ENCODE measurements at places on chromosomes 13 and 19.

- DNase-seq: no peak
Observed at GRCh38 chr13:78607409-78608251, 4.3 kb upstream of the POU4F1 start.

DNA sequence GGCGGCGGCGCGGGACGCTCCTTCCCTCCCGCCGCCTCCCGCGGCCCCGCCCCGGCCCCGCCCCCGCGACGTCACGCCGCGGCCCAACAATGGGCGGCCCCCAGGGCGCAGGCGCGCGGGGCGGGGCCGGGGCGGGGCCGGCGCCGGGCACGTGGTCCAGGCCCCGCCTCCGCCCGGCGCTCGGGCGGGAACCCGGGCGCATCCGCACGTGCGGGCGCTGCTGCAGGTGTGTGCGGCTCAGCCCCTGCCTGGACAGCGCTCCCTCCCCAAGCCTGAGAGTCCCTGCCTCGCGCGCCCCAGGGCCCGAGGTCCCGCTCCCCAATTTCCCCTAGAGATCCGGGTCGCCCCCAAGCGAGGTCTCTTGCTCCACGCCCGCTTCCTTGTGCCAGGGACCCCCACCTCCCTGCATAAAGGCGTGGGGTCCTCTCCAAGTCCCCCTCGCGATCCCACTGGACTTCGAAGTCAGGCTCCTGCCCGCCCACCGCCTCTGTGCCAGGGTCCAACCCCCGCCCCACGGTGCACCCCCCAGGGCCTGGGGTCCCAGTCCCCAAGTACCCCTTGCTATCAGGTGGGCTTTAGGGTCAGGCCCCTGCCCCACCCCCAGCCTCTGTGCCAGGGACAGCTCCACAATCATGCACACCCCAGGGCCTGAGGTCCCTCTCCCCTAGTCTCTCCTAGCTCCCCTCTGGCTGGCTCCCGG, at the start of gene MEX3D:
Gene MEX3D, minus strand, starts transcription at position 6 of the 700 bp plus-strand sequence. CDS start 267 bp downstream, outside the sequence.
- peak; percentile 67 for DNase-seq

GRCh38 chr19:28874742-28875141, 338.2 kb downstream of the UQCRFS1 start:
- no peak for DNase-seq

DNA sequence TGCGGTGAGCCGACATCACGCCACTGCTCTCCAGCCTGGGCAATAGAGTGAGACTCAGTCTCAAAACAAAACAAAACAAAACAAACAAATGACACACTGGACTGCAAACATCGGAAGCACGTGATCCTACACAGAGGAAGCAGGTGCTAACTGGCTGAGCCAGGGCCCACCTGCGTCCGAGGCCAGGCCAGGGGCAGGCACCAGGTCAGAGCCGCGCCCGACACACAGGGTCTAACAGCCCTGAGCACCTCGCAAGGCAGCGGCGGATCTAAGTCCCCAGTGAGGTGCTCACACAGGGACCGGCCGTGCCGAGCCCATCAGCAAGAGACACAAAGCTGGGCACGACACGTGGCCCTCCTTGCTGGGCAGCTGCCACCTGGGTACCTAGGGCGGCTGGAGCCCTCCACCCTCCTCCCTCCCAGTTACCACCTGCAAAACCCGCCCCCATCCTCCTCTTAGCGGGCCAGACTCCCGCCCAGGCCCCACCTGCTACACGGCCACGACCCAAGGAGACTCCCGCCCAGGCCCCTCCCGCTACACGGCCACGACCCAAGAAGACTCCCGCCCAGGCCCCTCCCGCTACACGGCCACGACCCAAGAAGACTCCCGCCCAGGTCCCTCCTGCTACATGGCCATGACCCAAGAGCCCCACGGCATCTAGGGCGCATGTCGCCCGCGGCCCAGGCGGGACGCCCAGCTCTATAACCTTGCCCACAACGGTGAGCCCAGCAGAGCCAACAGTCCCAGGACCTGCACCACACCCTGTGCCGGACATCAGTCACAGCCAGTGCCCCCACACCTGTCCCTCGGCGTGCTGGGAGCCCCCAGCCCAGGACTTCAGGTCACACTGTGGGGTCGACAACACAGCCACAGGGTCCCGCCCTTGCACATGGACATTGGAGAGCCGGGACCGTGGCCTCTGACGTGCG, 15.6 kb downstream of the AP3D1 start:
- no peak for DNase-seq

GRCh38 chr19:17455308-17456123, 5.2 kb downstream of the NXNL1 start:
- DNase-seq: no peak

DNA sequence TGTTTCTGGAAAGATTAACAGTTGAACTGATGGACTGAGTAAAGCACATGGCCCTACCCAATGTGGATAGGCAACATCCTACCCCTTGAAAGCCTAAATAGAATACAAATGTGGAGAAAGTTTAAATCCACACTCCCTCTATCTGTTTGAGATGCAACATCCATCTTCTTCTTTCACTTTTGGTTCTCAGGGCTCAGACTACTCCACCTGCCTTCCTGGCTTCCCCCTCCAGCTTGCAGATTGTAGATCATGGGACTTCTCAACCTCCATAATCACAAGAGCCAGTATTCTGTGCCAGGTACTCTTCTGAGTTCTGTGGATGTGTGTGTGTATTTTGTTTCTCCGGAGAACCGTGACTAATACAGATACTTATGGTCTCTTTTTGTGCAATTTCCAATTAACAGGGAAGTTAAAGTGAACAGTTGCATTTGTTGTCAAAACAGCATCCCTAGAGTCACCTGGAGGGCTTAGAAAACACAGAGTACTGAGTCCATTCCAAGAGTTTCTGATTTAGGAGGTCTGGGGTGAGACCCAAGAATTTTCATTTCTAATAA, 590.3 kb upstream of the MIR17HG start:
- DNase-seq: no peak

- no peak for DNase-seq
Observed at GRCh38 chr19:33693678-33694077, 71.9 kb downstream of the CHST8 start.

DNA sequence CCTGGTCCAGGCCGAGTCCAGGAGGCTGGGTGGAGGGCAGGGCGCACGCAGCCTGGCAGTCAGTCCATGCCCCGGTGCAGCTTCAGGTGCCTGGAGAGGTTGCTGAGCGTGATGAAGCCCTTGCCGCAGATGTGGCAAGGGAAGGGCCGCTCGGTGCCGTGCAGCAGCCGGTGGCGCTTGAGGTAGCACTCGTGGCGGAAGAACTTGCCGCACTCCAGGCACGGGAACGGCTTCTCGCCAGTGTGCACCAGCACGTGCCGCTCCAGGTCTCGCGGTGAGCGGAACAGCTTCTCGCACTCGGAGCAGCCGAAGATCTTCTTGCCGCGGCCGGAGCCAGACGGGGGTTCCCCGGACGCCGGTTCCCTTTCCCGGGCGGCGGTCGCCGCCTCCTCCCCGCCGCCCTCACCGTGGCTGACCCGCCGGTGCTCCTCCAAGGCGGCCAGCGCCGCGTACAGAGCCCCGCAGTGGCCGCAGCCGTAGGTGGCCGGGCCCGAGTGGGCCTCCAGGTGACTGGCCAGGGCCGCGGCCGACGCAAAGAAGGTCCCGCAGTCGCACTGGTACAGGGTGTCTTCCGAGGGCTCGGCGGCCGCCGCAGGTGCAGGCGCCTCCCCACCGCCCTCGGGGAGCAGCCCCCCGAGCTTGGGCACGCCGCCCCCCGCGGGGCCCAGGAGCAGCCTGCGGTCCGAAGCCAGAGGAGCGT, 6.8 kb downstream of the FIZ1 start:
- no peak for DNase-seq

GRCh38 chr19:52115526-52116053, 20.0 kb upstream of the ZNF841 start:
- DNase-seq: no peak

DNA sequence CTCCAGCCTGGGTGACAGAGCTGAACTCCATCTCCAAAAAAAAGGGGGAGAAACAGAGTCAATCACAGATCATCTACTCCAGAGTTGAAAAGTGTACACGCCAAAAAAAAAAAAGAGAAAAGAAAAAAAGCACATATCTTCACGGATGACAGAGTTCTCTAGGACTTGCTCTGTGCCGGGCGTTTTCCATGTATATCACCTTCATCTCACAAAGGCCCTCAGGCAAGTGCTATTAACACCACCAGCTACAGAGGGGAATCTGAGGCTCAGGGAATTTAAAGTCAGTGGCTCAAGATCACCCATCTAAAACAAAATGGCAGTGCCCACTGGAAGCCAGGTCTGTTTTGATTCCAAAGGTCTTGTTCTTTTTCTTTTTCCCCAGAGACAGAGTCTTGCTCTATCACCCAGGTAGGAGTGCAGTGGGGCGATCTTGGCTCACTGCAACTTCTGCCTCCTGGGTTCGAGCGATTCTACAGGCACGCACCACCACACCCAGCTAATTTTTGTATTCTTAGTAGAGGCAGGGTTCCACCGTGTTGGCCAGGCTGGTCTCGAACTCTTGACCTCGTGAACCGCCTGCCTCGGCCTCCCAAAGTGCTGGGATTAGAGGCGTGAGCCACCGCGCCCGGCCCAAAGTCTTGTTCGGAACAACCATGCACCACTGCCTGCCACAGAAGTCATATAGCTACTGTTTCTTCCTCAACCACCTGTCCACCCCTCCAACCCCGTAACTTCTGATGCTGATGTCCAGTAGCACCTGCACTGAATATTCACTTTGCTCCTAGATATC, 42.2 kb downstream of the SAE1 start:
- no peak for DNase-seq

DNA sequence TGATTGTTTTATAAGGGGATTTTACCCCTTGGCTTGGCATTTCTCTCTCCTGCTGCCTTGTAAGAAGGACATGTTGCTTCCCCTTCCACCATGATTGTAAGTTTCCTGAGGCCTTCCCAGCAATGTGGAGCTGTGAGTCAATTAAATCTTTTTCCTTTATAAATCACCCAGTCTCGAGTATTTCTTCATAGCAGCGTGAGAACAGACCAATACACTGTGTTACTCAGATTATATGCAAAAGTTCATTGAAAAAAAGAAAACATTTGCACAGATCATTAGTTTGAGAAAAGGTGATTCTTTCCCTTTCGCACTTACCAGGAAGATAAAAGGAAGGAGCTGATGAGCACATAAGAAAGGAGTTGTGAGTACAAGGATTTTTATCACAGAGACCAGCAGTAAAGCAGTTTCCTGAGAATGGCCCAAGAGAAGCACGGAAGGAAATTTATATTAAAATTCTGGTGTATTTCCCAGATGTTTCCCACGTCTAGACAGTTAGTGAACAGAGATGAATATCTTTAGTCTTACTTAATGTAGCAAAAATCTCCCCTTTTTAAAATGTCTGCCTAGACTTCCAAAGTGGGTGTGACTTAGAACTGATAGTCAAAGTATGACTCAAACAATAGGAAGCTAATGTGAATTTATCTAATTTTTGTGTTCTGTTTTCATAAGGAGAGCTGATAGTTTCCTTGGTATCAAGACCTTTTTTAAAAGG, 431.8 kb upstream of the SGCG start:
- DNase-seq: no peak

DNA sequence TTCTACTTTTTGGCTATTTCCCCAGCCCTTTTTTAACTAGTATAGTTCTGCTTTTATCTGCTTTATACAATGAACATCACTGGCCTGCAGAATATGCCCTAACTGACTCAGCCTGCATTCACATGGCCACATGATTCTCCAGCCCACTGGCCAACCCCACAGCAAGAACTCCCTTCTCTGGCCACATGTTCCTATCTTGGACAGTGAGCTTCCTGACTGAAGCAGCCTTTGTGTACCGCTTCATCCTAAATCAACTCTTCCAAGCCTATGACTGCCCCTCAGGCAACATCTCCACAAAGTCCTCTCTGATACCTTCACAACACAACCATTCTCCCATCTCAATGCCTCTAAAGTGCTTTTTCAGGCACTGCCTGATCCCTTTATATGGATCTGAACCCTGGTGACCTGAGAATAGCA, 214.1 kb downstream of the COL4A1 start:
- no peak for DNase-seq

DNA sequence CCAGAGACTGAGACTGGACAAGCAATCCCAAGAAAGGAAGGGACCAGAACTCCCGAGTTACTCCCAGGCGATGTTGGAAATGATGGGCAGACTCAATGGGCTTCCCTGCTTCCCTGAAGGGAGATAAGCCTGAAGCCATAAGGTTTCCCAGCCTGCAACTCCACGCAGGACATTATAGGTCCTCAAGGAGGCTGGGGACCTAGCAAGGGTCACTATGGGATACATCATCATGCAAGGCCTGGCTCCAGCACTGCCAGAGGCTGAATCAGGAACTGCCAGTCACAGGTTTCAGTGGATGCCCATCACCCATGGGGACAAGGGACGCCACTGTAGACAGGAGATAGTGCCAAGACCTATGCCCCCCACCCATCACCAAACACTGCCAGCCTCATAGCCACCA, 338.7 kb downstream of the IRS2 start:
- no peak for DNase-seq

GRCh38 chr19:38691938-38692457, 44.5 kb downstream of the ACTN4 start:
- DNase-seq: no peak

DNA sequence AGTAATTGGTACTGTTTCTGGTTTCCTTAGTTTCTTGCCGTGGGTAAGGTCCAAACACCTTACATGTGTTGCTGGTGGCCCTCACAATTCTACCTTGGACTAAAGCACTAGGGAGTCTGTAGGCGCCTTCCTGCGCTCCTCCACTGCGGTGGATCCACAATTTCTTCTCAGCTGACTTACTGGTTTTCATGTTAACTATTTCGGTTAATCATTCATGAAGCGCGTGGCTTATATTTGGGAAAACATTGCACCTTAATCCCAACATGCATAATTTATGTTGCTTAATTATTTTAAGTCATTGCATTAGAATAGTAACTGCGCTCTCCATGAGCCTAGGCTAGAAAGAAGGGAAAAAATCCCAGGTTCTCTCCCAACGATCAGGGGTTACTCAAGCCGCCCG, 37.7 kb downstream of the ARHGEF7 start:
- no peak for DNase-seq

DNA sequence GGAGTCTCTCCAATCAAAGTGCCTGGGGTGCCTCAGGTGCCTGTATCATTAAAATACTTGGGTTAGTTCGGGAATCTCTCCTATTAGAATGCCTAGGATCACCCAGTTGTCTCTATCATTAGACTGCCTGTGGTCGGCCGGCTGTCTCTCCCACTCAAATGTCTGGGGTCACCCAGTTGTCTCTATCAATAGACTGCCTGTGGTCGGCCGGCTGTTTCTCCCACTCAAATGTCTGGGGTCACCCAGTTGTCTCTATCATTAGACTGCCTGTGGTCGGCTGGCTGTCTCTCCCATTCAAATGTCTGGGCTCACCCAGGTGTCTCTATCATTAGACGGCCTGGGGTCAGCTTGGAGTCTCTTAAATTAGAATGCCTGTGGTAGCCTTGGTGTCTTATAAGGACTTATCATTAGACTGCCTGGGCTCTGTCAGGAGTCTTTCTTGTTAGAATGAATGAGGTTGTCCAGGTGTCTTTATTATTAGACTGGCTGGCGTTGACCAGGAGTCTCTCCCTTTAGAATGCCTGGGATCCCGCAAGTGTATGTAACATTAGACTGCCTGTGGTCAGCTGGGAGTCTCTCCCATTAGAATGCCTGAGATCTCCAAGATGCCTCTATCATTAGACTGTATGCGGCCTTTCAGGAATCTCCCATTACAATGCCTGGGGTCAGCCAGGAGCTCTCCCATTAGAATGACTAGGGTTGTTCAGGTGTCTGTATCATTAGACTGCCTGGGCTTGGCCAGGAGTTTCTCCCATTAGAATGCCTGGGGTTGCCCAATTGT, 1555.5 kb downstream of the UQCRFS1 start:
- no peak for DNase-seq

GRCh38 chr19:50418176-50419021, at the start of gene SPIB:
Gene SPIB (plus strand): TSS chr19:50418938. CDS start chr19:50418963, 25 bp downstream.
- no peak for DNase-seq

Data from hematopoietic multipotent progenitor cell treated with erythropoietin and hydrocortisone succinate and interleukin-3 and kit ligand, for 8 days (in vitro differentiated cells).